ENCODE measurements at places on chromosomes 5 and 9.
A peak's percentile ranks its signal among the peaks of the same experiment; 100 is the strongest.

DNA sequence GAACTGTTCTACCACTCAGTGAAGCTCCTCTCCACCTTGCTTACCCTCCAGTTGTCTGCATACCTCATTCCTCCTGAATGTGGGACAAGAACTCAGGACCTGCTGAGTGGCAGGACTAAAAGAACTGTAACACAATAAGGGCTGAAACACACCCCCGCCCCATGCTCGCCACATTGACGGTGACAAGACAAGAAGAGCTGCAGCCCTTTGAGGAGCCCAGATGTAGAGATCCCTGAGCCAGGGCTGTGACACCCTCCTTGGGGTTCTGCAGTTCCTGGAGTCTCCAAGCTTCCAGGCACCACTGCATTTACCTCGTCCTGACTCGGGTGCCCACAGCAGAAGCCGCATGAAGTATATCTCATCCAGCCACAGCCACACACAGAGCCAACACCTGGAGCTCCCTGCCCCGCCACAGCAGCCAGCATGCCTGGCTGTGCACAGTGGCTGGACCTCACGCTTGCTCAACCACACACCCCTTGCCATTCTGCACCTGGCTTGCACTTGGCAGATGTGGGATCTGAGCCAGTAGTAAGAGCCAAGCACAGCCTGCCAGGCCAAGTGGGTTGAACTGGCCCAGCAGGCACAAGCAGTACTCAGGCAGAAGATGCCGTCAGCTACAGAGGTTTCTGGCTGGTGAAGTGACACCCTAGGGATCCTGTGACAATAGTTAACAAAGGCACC is 166.1 kb downstream of the RNF180 start:
- peak; percentile 33 for DNase-seq

- DNase-seq = no peak
Observed at GRCh38 chr9:33187519-33188218, 20.5 kb upstream of the B4GALT1 start.

- no peak for DNase-seq
Observed at GRCh38 chr9:86349271-86349670, 4.9 kb downstream of the TUT7 start.

DNA sequence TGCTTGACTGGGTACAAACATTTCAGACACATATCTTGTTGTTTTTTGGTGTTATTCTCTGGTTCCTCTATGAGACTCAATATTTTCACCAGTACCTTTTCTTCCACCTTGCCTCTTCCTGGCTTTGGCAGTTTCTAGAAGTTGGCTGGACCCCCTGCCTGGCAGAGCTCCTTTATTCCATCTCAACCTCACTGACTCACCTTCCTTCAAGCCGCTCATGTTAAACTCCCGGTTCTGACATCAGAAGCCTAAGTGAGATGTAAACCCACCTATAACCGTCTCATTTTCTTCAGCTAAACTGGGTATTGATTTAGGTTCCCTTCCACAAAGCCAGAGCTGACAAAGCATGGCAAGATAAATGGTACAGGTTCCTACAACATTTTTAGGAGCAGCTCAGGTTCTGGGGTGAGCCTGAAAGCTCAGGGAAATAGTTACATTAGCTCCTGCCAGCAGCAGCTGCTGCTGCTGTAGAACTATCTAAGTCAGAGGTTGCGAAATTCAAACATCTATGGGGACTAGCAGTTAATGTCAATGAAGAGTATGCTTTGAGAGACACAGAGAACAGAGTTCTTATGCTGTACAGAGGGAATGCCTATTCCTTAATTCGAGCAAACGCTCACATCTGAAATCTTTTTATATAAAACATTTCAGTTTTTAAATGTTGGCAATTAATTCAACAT is 197.1 kb upstream of the NR3C1 start:
- no peak for DNase-seq

DNA sequence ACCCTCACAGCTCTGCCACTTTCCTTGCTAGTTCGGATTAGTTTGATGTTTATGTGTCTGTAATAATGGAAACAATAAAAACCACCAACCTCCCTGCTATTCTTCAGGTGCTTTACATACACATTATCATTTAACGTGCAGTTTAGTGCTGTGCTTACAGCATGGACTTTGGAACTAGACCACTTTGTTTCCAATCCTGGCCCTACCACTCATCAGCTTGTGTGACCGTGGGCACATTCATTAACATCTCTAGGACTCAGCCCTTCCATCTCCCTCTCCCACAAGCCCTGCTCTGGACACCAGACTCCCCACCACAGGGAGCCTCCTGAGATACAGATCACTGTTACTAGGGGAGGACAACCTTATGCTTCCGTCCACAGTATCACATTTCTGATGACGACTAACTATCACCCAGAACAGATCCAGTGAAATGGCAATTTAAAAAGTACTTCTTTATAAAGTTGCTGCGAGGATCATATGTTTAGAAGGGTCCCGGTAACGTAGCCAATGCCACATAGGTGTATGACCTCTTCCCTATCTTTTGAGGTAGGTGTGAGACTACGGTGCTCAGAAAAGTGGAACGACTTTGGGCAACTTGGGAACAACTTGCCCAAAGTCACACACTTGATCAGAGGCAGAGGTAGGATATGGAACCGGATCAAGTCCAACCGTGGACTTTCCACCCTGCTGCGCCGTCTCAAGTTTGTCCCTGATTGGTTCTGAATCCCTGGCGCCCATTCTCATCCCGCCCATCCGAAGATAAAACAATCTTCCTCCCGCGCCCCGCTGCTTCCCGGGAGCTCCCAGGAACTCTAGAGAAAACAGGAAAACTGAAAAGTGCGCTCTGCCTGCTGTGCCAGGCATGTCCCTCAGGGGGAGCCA is 132.4 kb upstream of the NIPBL start:
- DNase-seq = no peak

- DNase-seq = no peak
Observed at GRCh38 chr9:111952559-111952958, 55.9 kb downstream of the UGCG start.

GRCh38 chr5:66814146-66814991 is 218.2 kb downstream of the MAST4 start:
- no peak for DNase-seq

DNA sequence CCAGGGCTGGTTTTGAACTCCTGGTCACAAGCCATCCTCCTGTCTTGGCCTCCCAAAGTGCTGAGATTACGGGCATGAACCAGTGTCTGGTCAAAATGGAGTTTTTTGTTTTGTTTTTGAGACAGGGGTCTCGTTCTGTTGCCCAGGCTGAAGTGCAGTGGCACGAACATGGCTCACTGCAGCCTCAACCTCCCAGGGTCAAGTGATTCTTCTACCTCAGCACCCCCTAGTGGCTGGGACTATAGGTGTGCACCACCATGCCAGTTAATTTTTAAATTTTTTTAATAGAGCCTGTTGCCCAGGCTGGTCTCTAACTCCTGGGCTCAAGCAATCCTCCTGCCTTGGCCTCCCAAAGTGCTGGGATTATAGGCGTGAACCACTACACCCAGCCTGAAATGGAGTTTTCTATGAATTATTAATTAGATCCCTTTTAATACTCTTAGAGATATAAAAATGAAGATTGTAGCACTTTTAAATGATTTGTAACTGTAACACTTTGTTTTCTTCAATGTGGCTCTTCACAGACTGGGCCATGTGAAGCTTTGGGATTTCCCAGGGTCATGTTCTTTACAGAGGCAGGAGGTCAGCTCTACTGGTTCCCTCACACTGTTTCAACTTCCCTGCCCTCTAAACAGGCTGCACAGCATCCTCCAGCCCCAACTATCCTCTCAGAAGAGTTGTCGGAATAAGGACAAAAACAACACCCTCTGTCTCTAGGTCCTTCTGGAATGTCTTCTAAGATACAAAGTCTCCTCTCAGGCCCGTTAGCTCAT is 32.7 kb upstream of the SPARC start:
- no peak for DNase-seq

DNA sequence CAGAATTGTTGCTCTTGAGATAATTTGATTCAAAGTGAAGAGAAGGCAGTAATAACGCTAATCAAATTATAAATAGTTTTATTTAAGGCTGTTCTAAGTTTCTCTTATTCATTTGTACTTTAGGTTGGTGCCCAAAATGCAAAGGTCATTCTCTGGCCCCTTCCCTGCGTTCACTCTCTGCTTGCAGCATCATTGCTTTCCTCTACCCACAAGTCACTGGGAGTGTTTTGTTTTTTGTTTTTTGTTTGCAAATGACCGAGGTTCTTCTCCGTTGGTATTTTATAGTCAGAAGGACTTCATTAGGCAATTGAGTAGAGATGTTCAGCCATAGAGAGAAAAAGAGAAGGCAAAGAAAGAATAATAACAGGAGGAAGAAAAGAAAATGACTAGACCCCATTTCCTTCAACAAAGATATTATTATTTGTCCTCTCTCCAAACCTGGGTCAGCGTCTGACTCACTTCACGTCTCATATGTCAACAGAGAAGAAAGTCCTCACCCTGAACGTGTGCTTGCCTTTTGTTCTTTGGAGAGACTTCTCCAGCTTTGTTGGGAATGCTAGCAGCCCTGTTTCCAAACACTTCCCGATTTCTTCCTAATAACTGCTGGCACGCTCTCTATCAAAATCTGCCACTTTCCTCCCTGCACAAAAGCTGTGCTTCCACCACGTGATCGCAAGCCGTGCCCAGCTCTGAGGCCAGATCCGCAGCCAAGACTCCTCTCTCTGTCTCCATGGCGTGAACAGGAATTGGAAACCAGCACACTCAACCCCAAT is 119.8 kb downstream of the EBF1 start:
- DNase-seq = peak; percentile 44

DNA sequence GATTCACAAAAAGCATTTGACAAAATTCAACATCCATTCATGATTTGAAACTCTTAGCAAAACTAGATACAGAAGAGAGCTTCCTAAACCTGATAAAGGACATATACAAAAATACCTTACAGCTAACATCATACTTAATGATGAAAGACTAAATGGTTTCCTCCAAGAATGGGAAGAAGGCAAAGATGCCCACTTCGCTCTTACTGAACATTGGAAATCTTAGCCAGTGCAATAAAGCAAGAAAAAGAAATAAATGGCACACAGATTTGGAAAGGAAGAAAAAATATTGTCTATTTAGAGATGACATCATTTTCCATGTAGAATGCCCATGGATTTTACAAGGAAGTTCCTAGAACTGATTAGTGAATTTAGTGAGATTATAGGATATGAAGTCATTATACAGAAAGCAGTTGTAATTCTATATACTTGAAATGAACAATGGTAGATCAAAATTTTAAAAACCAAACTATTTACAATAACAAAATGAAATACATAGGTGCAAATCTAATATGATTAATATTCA is 64.4 kb downstream of the NAA35 start:
- DNase-seq = no peak

GRCh38 chr5:167507463-167508233 is 783.8 kb upstream of the WWC1 start:
- DNase-seq = no peak

DNA sequence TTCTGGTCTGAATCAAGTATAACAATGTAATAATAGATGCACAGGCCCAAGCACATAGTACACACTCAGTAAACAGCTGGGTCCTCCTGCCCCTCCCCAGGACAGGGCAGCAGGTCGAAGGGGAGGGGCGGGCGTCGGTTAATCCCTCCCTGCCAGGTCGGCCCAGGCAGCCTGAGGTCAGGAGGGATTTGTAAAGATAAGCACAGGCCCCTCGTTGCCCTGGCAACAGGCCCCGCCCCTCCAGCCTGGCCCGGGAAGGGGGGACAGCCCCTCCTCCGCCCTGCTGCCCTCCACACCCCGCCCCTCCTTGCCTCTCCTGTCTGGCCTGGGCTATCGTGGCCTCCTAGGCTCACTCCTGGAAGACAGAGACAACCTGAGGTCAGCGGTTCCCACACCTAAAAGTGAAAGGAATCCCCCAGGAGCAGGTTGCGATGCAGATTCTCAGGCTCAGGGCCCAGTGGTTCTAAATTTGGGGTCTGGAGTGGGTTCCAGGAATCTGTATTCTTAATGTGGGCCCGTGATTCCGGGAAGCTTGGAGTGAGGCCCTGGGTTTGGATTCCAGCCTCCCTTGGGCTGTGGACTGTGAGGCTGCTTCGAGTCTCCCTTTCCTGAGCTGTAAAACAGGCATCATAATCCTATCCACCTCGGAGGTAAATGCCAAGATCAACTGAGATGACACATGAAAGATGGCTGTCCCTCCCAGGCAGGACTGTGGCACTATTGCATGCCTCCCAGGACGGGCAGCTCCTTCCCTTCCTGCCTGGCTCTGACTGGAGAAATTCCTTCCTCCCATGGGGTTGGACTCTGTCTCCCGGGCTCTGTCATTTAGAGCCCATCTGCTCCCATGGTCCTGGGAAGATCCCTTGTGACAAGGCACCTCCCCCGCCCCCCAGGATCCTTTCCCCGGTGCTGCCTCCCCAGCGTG is 4.4 kb downstream of the CRB2 start:
- DNase-seq = peak; percentile 60

- no peak for DNase-seq
Observed at GRCh38 chr5:151067632-151068432, 13.0 kb downstream of the TNIP1 start.

DNA sequence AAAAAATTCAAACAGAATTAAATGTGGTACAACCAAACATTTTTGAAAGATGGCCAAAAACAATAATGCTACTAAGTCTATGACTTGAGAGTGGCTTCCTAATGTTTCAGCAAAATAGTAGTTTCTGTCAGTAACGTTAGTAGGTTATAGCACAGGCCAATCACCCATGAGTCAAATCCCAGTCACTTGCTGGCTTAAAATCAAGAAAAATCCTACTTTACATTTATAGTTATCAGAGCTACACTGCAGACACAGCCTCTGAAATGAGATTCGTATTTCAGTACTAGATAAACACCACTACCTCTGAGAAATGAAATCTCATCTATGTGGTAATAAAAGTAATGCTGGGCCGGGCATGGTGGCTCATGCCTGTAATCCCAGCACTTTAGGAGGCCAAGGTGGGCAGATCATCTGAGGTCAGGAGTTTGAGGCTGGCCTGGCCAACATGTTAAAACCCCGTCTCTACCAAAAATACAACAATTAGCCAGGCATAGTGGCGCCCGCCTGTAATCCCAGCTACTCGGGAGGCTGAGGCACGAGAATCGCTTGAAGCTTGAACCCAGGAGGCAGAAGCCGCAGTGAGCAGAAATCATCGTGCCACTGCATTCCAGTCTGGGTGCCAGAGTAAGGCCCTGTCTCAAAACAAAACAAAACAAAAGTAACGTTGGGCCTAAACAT is 6.1 kb downstream of the ZDHHC21 start:
- DNase-seq = no peak

- no peak for DNase-seq
Observed at GRCh38 chr5:159642379-159642778, 273.9 kb upstream of the ADRA1B start.

GRCh38 chr5:39148983-39149534 is 70.3 kb downstream of the FYB1 start:
- no peak for DNase-seq

GRCh38 chr9:114723931-114724330 is 41.9 kb upstream of the TEX48 start:
- no peak for DNase-seq

- no peak for DNase-seq
Observed at GRCh38 chr9:23850242-23850689, 24.2 kb upstream of the ELAVL2 start.

All from dorsolateral prefrontal cortex (tissue), 122 donors.